ENCODE measurements at places on chromosomes 5 and 9. TPM values are rescaled to one million over a fixed set of nuclear protein-coding genes. Genes with fewer than 3 reads are reported as not detected.
A peak's percentile ranks its signal among the peaks of the same experiment; 100 is the strongest.

CBY3 gene
- not detected for total RNA-seq

IRX2 gene
- not detected for total RNA-seq

ERMP1 gene
- total RNA-seq = 15.6 TPM

IFNK gene
- total RNA-seq = not detected

CAMK4 gene
- 0.58 TPM for total RNA-seq

GNAQ gene
- 38.2 TPM for total RNA-seq

ALDOB gene
- not detected for total RNA-seq

TNC gene
- total RNA-seq = 127 TPM

ALDH1A1 gene
- 317 TPM for total RNA-seq

NELFB gene
- total RNA-seq = 44.9 TPM

COL27A1 gene
- total RNA-seq = 25.5 TPM

GRCh38 chr9:69555802-69556201 lies 116.4 kb downstream of the APBA1 start:
- DNase-seq = no peak

- DNase-seq = no peak
These were observed 53.0 kb upstream of the ALDH1B1 start for GRCh38 chr9:38339496-38339895.

GRCh38 chr9:90477535-90477934 lies 165.1 kb downstream of the DIRAS2 start:
- no peak for DNase-seq

- no peak for DNase-seq
These were observed 200.9 kb upstream of the PAPPA start for GRCh38 chr9:115952430-115953292.

- no peak for DNase-seq
These were observed 82.4 kb downstream of the SNCAIP start for GRCh38 chr5:122394284-122394930.

- DNase-seq = no peak
These were observed 44.0 kb upstream of the LIFR start for GRCh38 chr5:38600329-38601045.

- no peak for DNase-seq
These were observed 447 bp downstream of the CRAT start for GRCh38 chr9:129109952-129110739.

GRCh38 chr5:65674749-65675148 lies 47.2 kb downstream of the SGTB start:
- no peak for DNase-seq

GRCh38 chr9:123419091-123419490 lies 63.1 kb downstream of the CRB2 start:
- DNase-seq = no peak

DNA sequence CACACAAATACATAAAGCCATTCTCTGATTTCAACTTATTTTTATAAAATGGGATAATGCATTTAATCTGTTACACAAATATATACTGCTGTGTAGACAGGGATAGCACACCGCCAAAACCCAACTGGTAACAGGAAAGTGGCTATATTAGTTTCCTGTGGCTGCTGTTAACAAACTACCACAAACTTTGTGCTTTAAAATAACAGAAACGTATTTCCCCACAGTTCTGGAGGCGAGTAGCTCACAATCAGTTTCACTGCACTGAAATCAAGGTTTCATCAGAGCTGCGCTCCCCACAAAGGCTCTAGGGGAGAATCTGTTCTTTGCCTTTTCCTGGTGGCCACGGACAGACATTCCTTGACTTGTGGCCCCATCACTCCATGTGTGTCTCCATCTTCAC lies 94.0 kb downstream of the MLLT3 start:
- DNase-seq = no peak

- DNase-seq = no peak
These were observed 77.7 kb downstream of the ARSB start for GRCh38 chr5:78907255-78907891.

DNA sequence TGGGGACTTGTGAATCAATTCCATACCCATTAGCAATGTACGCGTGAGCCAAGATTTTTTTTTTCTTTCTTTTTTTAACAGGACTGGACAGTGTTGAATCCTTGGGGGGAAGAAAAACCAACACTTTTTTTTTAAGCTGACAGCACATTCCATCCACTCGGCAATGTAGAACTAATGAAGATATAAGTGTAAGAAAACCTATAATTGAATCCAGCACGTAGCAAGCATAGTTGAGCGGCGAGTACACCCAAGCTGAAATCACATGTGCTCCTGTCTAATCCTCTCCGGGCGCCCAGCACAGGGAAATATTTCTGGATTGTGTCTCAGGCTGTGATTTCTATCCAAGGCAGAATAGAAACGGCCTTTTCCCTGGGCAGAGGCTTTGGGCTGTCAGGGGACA lies 118.2 kb downstream of the BOD1 start:
- peak; percentile 63 for DNase-seq

- peak; percentile 9 for DNase-seq
These were observed 2331.9 kb downstream of the MAT2B start for GRCh38 chr5:165837286-165837685.

- no peak for DNase-seq
These were observed 198.1 kb downstream of the C9orf50 start for GRCh38 chr9:129422843-129423192.

DNA sequence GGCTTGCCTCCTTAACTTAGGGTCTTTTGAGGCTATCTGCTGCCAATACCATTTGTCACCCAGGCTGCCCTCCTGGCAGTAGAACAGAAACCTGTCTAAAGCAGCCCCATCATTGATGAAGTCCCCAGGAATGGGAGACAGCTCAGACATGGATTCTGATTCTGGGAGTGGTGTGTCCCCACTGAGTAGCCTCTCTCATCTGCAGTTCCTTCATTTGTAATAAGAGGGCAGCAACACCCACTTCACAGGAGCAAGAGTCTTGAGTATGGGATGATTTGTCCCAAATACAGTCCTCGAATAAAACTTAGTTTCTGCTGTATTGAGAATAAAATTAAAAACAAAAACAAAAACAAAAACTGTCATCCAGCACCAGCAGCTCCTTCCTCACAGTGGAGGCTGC lies 167.6 kb downstream of the ASTN2 start:
- DNase-seq = peak; percentile 45

GRCh38 chr5:41797662-41798061 lies 72.6 kb downstream of the OXCT1 start:
- DNase-seq = no peak

DNA sequence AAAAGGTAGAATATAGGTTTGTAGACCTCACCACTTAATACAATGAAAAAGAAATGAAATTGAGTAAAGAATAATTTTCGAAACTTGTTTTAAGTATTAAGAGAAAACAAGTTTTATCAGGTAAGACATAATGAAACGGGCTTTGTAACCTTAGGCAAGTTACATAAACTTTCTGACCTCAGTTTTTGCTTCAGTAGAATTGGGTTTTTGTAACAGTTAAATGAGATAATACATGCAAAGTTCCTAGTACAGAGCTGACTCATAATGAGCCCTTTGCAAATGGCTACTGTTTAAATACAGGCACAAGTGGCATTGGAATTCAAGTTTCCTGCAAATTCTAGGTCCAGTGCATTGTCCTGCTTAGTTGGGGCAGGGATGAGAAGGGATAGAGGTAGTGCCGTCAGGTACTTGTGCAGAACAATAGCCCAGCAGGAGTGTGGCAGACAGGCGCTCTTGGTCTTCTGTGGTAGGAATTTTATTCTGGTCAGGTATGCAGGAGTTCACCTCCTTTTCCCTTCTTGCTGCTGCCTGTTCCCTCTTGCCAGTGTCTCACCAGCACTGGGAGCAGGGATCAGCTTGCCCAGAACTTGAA lies 203.8 kb downstream of the PBX3 start:
- no peak for DNase-seq

DNA sequence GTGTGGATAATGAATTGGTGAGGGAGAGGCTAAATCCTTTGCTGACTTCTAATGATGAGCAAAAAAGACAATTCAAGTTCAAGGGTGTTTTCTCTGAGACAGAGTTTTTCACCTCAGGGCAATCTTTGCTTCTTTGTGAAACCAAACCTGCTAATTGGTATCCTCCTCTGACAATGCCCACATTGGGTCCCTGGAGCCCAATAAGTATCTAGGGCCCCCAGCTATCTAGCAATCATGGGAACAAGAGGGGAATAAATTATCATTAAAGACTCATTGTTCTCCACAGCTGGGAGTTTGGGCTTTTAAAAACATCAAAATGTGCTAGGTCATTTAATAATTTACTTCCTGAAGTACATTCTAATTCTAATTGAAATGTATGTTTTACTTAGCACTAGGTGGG lies 227.3 kb downstream of the TMEM167A start:
- no peak for DNase-seq

GRCh38 chr9:108382310-108382709 lies 473.5 kb downstream of the ACTL7B start:
- DNase-seq = peak; percentile 30

- no peak for DNase-seq
These were observed 148.4 kb downstream of the MACROH2A1 start for GRCh38 chr5:135250671-135251070.

- DNase-seq = no peak
These were observed 10.5 kb downstream of the LHX6 start for GRCh38 chr9:122218071-122218934.

DNA sequence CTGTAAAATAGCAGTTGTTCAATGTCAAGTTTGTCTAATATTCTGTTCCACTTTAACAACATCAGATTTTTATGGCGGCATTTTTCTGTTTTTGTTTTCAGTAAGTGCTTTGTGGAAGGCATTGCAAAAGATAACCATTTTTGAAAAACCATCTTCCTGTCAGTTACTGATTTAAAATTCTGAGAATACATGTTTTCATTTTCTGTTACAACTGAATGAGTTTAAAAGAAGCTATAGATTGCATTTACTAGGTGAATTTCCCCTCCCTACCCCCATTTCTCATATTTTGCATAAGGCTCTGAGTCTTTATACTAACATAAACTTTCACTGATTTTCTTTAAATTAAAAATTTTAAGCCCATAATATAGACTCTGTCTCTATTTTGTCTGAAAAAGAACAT lies 4.6 kb upstream of the ERAP2 start:
- DNase-seq = no peak

DNA sequence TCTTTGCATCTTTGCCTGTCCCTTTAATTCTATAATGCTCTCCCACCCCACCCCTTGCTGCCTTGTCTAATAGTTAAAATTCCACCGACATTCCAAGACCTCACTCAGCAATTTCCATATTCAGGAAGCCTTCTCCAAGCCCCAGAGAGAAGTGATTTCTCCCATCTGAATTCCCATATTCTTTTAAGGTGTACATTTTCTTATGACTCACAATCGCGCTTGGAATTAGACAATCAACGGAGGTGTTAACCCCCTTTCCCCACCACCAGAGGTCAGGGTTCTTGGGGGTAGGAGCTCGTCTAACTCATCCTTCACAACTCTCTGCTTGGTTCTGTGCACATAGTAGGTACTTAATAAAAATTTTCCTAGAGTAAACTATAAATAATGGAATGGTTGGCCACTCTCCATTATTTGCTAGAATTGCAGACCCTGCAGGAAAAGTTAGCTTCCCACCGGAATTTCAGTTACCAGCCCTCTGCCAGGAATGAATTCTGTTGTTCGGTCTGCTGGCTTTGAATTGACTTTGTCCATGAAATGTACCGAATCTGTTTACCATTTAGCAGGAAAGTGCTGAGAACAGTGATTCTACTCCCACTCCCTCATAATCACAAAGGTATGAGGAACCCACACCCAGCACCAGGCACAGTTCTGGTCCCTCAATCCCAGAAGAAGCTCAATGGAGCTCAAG lies 5.0 kb downstream of the KCNIP1 start:
- no peak for DNase-seq

DNA sequence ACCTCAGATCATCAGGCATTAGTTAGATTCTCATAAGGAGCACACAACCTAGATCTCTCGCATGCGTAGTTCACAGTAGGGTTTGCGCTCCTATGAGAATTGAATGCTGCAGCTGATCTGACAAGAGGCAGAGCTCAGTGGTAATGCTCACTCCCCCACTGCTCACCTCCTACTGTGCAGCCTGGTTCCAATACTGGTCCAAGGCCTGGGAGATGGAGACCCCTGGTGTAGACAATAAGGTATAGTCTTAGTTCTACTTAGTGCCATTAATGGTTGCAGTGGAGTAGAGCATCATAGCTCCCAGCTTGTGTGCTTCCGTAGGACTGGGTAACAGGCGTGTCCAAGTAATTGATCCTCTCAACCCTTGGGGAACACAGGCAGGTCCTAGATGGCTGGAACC lies 70.4 kb upstream of the ANKRD55 start:
- no peak for DNase-seq

- DNase-seq = no peak
These were observed 79.5 kb downstream of the GLIS3 start for GRCh38 chr9:4220346-4220745.

- DNase-seq = no peak
These were observed 41.9 kb downstream of the NACC2 start for GRCh38 chr9:136052991-136053756.

GRCh38 chr5:158166424-158166823 lies 307.5 kb upstream of the CLINT1 start:
- no peak for DNase-seq

GRCh38 chr5:176697934-176698538 lies 50.8 kb downstream of the TSPAN17 start:
- no peak for DNase-seq

DNA sequence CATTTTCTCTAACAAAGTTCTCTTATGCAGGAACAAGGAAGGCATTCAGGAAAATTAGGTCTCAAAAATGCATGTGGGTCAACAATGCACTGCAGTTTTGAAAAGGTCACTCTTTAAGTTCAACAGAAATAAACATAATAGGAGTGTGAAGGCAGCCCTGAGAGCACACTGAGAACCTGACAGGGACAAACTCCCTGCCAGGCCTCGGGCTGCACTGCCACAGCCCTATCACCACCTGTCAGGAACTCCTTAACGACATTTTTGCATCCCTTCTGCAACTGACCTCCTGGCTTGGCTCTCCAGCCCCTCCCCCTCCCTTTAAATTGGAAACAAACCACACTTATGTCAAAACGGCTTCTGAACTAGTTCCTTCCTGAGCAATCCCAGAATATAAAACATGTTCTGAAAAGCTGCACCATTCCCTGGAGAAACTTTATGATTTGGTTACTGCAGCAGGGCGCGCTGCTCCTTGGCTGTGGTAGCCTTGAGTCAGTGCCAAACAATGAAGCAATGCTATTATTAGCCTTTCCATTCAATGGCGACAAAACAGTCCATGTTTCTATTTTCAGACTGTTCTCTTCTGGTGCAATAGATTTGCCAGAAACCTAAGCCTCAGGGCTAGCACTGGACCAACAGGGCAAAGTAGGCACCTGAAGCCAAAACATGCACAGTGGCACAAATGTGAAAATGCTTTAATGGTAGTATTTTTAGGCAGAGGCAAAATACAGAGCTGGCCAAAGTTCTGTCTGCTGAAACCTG lies 160.1 kb upstream of the ZNF608 start:
- peak; percentile 91 for DNase-seq

Data from stomach (tissue), 19 donors.